ENCODE measurements at places on chromosomes 6 and 20.
A peak's percentile ranks its signal among the peaks of the same experiment; 100 is the strongest.

DNA sequence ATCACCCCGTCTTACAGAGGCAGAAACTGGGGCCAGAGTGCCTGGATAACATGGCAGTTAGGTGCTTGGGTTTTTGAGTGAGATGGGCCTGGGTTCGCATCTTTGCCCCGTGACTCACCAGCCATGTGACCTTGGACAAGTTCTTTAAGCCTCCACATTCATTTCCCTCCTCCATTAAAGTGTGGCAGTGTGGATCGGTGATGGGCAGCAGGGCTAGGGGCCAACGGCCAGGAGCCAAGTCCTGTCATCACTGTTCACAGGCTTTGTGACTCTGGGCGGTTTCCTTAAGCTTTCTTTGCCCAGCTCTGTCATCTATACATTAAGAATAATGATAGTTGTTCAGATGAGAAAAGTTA, 85.5 kb upstream of the PMEPA1 start:
- DNase-seq = no peak

DNA sequence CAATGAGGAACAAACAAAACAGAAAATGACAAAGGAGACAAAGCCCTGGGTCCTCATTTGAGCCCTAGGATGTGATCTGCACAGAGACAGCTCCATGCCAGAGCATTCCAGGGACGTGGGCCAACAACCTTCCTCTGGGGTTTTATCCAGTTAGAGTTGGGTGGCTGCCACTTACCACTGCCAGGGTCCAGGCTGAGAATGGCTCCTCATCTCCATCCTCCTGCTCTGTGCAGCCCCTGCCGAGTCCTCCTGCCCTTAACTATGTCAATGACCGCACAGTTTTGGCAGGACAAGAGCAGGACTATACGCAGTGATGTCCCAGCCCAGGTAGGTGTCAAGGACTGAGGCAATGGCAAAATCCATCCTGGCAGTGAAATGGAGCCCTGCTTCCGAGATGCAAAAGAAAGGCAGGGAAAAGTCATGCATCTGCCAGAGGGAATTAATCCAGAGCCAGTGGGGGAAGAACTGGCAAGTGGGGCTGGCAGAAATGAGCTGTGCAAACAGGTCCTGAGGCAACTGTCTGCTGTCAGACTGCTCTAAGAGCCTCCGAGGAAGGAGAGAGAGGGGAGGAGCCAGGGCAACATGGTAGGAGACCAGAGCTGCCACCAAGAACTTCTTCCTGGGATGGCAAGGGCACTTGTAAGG, 449.4 kb downstream of the PTPRT start:
- DNase-seq = no peak

DNA sequence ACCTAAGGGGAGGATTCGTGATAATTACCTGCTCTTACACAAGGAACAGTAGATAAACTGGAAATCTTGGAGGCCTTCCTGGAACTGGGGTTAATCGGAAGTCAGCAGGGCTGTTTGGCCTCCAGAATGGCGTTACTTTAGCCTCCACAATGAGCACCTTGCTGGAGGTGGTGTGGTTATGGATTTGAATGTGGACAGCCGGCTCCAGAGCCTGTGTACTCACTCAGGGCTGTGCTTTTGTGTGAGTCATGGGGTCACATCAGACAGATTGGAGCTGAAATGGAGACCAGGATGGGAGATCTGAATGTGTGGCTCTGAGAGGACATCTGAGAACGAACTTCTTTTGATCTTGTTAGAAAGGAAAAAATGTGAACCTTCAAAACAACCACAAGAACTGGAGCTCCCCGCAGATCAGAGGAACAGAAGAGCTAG, 30.4 kb downstream of the IGF2R start:
- no peak for DNase-seq

- no peak for DNase-seq
Observed at GRCh38 chr6:37512400-37513011, 12.8 kb upstream of the CCDC167 start.

DNA sequence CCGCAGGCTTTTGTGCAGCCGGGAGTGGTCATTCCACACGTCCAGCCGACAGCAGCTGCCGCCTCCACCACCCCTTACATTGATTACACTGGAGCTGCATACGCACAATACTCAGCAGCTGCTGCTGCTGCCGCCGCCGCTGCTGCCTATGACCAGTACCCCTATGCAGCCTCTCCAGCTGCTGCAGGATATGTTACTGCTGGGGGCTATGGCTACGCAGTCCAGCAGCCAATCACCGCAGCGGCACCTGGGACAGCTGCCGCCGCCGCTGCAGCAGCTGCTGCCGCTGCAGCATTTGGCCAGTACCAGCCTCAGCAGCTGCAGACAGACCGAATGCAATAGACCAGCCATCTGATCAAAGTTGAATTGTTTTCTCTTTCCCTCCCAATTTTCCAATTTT, 10.6 kb downstream of the RBM24 start:
- DNase-seq = no peak

- no peak for DNase-seq
Observed at GRCh38 chr6:20921578-20921977, 387.3 kb downstream of the CDKAL1 start.

DNA sequence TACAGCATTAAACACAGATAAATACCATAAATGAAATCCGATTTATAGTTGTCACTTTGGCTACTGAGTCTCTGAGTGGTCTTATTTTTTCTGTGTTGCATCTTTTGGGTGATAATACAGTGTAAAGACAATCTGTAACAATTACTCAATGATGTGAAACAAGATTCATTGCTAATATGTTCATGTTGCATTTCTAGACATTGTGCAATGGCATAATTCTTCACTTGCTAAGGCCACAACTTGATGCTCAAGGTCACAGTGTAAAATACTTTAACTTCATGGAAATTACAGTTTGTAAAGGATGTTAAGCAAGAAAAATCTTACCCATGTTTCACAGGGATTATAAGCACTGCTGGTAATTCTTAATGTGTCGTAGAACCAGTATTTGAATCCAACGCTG, 74.9 kb upstream of the SMLR1 start:
- DNase-seq = no peak

GRCh38 chr6:27582928-27583725, 110.2 kb upstream of the ZNF184 start:
- DNase-seq = peak; percentile 87
